ENCODE measurements at places on chromosomes 12 and 14.

GRCh38 chr12:112838731-112839130, 47.2 kb downstream of the RPH3A start:
- no peak for DNase-seq

DNA sequence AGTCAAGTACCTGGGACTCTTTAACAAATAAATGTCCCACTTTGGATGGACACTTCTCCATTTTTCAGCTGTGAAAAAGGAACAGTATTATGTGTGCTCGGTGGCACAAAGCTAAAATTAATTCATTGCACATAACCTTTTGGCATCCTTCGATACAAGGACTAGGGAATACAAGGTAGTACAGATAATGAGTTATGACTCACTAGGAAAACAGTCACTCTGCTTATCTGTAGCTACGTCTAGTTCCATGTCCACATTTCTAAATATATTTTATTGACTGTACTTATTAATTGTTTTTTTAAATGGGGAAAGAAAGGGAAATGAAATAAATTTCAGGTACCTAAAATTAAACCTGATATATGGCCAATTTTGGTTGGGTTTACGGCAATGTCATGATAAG, 35.2 kb upstream of the RIC8B start:
- no peak for DNase-seq

DNA sequence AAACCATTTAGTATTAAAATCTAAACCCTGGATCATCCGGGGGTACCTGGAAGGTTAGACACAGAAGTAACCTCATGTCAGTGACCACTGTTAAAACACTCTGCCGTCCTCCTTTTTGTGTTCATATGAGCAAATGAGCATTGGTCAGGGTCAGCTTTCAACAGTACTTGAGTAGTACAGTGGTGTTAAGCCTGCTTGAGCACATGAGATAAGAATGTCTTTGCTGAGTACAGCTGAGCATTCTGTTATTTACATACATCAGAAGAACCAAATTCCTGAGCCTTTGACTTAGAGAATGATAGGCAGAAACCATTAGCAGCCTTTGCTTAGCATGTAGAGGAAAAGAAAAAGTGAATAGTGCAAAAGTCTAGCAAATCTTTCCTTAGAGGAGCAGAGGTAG, 38.6 kb upstream of the LRTM2 start:
- DNase-seq, result no peak

DNA sequence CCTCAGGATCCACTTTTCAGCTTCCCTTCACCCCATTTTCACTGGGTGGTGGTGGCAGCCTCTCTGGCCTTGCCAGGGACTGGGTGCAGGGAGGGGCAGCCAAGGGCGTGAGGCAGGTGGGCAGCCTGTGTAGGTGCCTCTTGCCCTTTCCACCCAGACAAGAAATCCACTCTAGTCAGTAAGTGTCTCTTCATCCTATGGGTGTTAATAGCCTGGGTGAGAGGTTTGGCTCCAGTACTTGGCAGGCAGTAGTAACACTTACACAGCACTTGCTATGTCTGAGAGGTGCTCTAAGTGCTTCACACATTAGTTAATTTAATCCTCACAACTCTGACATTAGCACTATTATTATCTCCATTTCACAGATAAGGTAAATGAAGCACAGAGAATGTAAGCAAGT, 171.9 kb downstream of the EMP1 start:
- DNase-seq, result no peak

- no peak for DNase-seq
Measured at GRCh38 chr12:16492240-16492639, 113.7 kb downstream of the LMO3 start.

GRCh38 chr14:76480426-76480825, 104.5 kb downstream of the ESRRB start:
- no peak for DNase-seq

DNA sequence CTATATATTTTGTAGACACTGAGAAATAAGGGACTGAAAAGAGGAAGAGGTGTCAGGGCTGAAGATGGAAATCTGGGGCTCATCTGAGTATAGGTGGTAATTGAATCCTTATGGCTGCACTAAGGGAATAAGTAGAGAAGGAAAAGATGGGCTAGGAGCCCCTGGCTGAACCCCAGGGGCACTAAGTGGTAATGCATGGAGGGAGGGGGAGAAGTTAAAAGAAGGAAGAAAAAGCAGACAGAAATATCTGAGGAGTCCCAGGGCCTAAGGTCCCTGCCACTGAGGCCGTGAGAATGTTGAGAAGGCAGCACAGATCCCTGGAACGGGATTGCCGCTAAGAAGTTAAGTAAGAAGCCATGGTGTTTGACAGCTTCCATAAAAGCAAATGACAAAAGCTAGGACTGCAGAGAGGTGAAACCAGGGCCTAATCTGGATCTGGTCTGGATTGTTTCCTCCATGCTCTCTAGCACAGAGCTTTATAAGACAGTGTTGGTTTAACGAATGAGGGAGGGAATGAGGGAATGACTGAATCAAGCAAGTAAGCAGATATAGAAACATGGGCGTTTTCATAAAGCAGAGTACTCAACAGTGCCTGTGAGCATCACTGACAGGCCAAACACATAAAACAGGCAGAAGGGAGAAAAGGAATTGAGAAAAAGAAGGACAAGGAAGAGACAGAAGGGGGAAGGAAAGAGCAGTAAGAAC, 92.9 kb downstream of the HMGA2 start:
- no peak for DNase-seq

DNA sequence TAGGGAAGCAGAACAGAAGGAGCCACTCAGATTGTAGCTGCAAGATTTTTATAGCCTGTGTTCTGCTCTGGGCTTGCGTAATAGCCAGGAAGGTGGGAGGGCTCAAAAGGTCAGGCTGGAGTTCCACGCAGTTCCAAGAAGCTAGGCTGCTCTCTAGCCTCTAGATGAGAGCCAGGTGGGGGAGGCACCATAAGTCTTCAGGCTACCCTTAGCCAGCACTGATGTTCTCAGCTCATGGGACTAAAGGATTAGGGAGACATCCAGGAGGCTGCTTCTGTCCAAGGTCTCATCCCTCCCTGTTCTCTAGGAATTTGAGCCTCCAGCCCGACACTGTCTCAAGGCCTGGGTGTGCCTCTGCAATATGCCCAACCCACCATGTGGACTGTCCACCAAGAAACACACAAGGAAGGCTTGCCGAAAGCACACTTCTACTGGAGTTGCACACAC, 1.7 kb downstream of the LMBR1L start:
- DNase-seq, result no peak

DNA sequence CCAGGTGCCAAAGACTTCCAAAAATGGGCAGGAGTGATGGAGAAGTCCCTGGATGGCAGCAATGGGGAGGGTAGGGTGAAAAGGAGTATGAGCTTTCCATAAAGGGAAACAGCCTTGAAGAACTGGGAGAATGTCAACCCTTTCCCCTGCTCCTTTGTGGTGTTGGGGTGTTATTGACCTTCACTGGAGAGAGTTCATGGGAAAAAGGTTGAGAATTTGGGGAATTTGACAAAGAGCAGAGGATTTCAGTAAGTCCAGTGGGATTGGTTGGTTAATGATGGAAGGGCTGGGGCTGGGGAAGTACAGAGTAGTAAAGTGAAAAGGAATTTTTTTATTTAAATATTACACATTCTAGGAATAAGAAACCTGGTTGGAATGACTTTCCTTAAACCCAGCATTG, 116.6 kb downstream of the ERC1 start:
- no peak for DNase-seq

GRCh38 chr12:121090586-121091514, 41.8 kb upstream of the P2RX7 start:
- DNase-seq, result no peak

GRCh38 chr14:101594511-101595148, 33.3 kb downstream of the DIO3 start:
- no peak for DNase-seq

Data from stimulated activated CD4-positive, alpha-beta T cell treated with anti-CD3 and anti-CD28 coated beads, Interleukin-12 subunit alpha, Interleukin-12 subunit beta, amount 100 ng/mL, for 24 hours (primary cell).